Renal cortex interstitium (tissue), 15 donors: ENCODE measurements at places on chromosomes 4 and X. TPM values are rescaled to one million over a fixed set of nuclear protein-coding genes. Genes with fewer than 3 reads are reported as not detected.

The MAP7D2 gene
- polyA plus RNA-seq = 4.0 TPM

The TIMM8A gene
- polyA plus RNA-seq = 20.7 TPM

The BANK1 gene
- 2.7 TPM for polyA plus RNA-seq

The RPS6KA6 gene
- 18.9 TPM for polyA plus RNA-seq

The ACE2 gene
- 58.8 TPM for polyA plus RNA-seq
